DMS53 (cell line): ENCODE measurements at places on chromosomes 6 and 20.
A peak's percentile ranks its signal among the peaks of the same experiment; 100 is the strongest.

DNA sequence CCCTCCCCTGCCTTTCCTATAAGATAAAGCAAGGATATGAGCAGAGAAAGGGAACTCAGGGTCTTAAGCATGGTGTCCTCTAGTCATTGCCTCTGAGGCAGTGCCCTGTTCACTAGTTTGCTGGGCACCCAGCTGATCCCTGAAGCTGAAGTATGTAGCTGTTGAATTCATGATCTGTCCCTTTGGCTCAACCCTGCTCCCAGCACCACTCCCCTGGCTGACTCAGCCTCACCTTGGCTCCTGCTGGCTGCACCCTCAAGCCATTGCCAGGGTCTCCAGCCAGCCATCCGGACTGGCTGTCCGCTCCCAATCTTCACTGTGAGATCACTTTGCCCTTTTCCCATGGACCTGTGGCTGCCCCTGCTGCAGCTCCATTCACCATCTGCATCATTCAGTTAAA is 25.9 kb upstream of the UST start:
- DNase-seq, result no peak

DNA sequence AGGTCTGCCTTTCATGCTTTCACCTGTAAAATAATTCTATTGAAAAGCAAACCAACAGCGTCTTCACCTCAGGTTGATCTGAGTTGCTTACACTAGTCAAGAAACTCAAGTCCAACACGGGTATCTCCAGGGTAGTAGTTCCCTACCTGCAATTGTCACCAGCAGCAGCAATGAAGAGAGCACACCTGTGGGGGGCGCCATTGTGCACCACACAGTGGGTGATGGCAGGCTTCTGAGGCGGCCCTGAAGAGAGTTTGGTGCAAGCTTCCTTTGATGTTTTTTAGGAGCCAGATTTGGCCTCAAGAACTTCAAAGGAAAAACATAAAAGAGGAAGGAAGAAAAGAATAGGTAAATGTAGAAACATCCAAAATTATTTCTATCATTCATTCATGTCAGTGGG is 45.1 kb downstream of the KIAA0319 start:
- peak; percentile 28 for DNase-seq

GRCh38 chr20:43749734-43750294 is 23.0 kb upstream of the GTSF1L start:
- peak; percentile 79 for DNase-seq

GRCh38 chr20:41436679-41437078 is 70.1 kb upstream of the EMILIN3 start:
- no peak for DNase-seq

DNA sequence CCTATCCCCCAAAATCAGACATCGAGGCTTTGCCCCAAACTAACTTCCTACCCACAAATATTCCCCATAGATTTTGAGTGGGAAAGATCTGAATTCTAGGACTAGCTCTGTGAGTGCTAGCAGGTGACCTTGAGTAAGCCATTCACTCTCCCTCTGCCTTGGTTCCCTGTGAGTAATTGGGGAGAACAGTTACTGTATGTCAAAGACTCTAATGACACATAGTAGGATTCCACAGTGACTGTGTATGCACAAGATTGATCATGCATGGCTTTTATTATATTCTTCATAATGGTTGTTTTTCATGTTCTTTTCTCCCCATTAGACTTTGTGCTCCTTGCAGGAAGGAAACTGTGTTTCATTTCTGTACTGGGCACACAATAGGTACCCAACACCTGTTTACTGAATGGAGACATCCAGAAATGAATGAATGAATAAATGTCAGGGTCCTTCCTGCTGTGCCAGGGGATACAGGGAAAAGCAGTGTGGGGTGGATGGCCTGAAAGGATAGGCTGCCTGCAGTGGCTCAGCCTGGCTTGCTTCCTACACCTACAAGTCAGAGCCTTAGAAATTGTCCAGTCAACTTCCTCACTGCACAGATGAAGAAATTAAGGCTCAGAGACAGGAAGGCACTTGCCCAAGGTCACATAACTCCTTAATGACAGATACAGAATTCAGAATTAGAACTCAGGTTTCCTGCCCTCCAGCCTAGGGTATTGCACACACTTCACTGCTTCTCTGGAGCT is 901 bp upstream of the TMEM151B start:
- DNase-seq, result no peak

GRCh38 chr6:143684486-143684885 is 6.7 kb downstream of the PHACTR2 start:
- no peak for DNase-seq

GRCh38 chr6:35024551-35025054 is 116.5 kb downstream of the TCP11 start:
- DNase-seq, result peak; percentile 34

DNA sequence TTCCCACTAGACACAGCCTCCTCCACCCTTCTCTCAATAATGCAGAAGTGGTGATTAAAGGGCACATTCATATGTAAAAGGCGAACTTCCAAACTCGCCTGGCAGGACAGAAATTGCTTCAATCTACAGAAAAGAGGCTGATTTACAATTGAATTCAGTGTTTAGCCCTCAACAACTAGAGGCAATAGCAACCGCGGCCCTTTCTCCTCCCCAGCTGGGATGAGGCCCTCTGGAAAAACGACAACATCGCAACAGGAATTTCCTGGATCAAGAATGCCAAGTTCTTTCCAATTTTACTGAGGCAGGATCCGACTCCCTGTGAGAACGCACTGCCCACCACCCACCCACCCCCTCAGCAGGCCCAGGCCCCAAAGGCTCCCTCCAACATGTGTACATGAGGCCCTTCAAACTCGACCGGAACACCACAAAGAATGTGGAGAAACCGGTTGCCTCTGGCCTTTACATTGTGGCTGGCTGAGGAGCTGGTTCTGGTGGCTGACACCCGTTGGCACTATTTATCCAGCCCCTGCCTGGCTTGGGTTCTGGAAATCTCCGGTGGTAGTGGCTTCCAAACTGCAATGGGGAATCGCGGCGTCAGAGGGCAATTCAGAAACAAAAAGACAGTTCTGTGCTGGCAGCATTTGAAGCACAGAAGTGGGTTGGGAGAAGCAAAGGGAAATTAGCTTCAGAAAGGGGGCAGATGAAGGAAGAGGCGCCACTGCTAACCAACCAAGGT is 36.8 kb downstream of the ZMYND8 start:
- peak; percentile 99 for DNase-seq

- DNase-seq, result no peak
These were observed 9.9 kb downstream of the TBCC start for GRCh38 chr6:42735976-42736375.

GRCh38 chr6:130889423-130889822 is 62.2 kb downstream of the SMLR1 start:
- no peak for DNase-seq

- DNase-seq, result no peak
These were observed 42.2 kb downstream of the NFATC2 start for GRCh38 chr20:51500311-51500710.
